NK-92 treated with Interleukin-12 subunit alpha and Interleukin-12 subunit beta, amount 100 ng/mL, for 24 hours (cell line): ENCODE measurements at places on chromosomes 3 and 15.

GRCh38 chr3:128992926-128993460, 883 bp downstream of the CFAP92 start:
- no peak for DNase-seq

- DNase-seq, result no peak
Measured at GRCh38 chr15:66883284-66883911, 181.4 kb downstream of the SMAD6 start.

GRCh38 chr3:146138902-146139301, 22.1 kb downstream of the PLOD2 start:
- no peak for DNase-seq

GRCh38 chr3:184872200-184872599, 60.2 kb downstream of the VPS8 start:
- no peak for DNase-seq

DNA sequence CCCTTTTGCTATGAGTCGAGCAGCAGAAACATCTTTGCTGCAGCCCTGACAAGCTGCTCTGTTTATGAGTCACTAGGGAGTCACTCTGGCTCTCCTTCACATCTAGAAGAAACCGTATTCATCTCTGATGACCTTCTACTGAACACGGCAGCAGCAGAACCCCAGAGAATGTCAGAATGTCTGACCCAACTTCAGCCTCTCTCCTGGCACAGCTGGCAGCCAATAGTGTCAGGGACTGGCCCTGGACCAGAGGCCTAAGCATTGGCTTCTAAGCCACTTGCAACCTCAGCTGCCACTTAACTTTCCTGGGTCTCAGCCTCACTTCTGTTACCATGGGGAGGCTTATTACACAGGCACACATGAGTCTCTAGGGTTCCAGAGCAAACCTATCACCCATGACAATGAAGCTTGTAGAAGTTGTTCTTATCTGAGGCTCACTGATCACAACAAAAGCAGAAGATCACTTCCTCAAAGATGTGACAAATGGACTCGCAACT, 184.1 kb upstream of the TLE3 start:
- DNase-seq, result no peak

DNA sequence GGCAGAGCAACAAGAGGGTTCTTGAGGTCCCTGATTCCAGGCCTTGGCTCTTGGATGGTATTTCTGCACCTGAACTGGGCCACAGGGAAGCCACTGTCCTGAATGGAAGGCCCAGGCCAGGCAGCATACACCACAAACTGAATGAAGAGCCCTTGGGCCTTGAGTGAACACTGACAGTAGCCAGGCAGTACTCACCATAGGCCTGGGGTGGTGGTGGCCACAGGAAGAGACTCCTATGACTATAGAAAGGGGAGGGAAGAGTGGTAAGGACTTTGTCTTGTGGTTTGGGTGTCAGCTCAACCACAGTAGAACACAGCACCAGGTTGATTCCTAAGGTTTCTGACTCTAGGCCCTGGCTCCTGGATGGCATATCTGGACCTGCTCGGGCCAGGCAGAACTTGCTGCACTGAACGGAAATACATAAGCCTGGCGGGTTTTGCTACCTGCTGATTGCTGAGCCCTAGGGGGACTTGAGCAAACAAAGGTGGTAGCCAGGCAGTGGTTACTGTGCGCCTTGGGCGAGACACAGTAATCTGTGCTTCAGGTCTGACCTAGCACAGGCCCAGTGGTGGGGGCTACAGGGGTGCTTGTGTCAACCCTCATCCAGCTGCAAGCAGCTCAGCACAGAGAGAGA, 241.4 kb downstream of the ISL2 start:
- DNase-seq, result no peak

- no peak for DNase-seq
Measured at GRCh38 chr3:157428853-157429252, 7.8 kb upstream of the PTX3 start.

- DNase-seq, result no peak
Measured at GRCh38 chr3:33921608-33922007, 123.2 kb downstream of the PDCD6IP start.

DNA sequence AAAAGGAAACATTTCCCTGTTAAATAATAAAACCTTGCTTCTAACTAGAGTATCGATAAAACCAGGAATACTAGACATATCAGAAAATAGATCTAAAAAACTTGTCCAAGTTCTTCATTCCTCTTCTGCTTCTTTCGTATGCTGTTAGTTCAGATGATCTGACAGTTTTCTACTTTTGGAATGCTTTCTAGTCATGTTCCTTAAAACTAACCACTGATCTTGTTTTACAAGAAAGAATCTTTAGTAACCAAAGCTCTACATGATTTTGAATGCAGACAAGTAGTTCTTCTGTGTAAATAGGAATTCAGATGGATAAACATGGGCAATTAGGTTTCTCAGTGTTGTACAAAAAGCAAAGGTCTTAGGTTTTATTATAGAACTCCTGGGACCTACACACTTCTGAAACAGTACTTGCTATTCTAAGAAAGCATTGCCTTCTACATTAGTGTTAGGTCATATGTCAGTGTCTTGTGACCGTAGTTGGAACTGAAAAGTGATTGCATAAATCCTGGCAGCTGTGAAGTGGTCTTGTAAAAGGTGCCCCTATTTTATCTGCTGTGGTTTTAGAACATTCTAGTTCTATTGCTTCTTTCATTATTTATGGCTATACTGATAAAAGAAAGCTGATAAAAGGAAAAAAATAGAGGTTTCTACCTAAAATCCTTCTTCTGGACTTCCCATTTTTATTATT, 40.7 kb downstream of the SNRK start:
- no peak for DNase-seq

- DNase-seq, result no peak
Measured at GRCh38 chr3:65712140-65712539, 326.6 kb downstream of the MAGI1 start.

- DNase-seq, result no peak
Measured at GRCh38 chr3:29854821-29855220, 574.0 kb downstream of the RBMS3 start.

DNA sequence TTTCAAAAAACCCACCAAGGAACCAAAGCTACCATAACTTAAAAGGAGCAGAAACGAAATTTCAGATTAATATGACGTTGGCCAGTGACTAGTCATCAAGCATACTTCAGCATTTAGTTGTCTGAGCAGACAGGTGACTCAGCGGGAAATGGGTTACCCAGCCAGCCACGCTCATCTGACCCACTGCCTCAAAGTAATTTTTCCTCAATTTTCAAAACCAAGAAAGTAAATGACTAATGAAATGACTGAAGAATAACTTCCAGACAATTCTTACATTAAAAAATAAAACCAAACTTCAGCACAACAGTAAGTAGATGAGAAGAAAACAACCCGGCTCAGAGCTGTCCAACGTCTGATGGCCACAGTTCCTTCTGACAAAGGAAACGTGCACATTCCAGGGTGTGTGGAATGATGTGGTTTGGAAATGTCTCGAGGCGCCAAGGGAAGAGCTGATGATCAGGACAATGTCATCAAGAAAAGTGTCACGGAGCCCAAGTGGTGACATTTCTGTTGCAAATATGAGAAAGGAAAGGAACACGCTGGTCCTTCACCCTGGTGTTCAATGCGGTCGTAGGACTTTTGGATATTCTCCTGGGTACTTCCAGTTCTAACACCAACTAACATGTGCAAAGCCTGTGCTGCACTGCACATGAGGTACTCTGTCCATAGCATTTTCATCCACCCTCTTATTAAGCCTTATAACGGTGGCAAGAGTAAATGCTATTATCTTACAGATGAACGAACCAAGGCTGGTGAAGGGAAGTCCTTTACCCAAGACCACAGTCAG, 79.1 kb downstream of the FOXP1 start:
- DNase-seq, result no peak

- no peak for DNase-seq
Measured at GRCh38 chr3:63132461-63133250, 145.5 kb upstream of the SYNPR start.

GRCh38 chr3:128060473-128061381, 8.5 kb downstream of the SEC61A1 start:
- DNase-seq, result no peak

DNA sequence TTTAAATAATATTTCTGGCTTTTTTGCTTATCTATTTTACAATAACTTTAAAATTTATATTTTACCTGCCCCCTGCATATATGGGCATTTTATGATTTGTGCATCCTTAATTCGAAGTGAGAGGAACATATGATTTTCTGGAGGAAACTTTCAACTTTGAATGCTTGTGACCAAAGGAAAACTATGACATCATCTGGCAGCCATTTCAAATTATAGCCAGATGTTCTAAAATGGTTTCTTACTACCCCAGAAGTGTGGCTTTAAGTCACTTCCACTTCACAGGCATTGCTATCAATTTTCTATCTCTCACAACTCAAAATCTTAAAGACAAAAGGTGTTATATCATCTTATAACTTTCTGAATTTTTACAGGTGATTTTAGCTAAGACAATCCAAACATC, 508.8 kb downstream of the RBMS3 start:
- DNase-seq, result no peak

- DNase-seq, result no peak
Measured at GRCh38 chr15:55588070-55588814, at the start of gene PYGO1. PYGO1 (minus strand) TSS chr15:55588345; CDS start chr15:55587883, 462 bp downstream.

- DNase-seq, result no peak
Measured at GRCh38 chr3:182414586-182414985, 378.7 kb upstream of the ATP11B start.

DNA sequence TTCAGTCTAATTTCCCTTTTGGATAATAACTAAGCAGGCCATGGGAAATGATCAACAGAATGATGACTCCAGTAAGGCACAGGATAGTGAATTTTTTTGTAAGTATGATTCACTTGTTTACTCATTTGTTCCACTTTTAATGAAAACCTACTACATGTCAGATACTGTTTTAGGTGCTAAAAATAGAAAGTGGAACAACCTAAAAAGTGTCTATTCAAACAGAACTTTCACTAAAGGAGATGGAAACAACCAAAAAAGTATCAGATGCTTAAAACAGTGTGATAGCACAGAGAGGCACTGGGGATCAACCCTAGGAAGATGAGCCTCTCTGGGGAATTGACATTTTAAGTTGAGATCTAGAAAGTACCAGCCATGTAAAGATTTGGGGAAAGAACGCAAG, 11.1 kb downstream of the RYK start:
- DNase-seq, result no peak

DNA sequence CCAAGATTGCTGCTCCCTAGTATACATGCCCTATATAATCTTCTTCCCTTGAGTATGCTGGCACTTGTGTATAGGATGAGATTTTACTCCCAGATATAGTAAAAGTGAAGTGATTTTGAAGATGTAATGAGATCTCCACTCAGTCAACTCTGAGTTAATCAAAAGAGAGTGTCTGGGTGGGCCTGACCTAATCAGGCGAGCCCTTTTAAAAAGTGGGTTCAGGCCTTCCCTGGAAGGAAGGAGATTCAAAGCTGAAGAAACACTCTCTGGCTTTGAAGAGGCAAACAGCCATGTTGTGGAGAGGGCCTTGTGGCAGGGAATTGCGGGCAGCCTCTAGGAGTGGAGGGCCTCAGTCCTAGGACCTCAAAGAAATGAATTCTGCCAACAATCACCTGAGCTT, 5.5 kb upstream of the STARD5 start:
- no peak for DNase-seq

DNA sequence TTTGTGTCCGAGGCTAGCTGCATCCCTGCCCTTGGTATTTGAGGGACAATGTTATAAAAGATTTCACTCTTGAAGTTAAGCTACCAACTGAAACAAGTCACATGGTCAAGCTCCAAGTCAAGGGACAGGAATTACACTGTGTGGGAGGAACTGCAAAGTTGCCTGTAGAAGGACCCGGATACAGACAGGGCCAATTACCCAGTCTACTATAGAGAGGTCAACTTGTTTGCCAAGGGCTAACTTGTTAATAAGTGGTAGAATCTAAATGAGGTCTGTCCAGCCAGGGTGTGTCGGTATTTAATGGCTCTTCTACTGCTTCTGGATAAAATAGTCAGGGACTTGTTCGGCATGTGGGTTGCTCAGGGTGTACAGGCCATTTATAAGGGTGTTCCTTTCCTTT, 55.7 kb downstream of the PTPRG start:
- no peak for DNase-seq

DNA sequence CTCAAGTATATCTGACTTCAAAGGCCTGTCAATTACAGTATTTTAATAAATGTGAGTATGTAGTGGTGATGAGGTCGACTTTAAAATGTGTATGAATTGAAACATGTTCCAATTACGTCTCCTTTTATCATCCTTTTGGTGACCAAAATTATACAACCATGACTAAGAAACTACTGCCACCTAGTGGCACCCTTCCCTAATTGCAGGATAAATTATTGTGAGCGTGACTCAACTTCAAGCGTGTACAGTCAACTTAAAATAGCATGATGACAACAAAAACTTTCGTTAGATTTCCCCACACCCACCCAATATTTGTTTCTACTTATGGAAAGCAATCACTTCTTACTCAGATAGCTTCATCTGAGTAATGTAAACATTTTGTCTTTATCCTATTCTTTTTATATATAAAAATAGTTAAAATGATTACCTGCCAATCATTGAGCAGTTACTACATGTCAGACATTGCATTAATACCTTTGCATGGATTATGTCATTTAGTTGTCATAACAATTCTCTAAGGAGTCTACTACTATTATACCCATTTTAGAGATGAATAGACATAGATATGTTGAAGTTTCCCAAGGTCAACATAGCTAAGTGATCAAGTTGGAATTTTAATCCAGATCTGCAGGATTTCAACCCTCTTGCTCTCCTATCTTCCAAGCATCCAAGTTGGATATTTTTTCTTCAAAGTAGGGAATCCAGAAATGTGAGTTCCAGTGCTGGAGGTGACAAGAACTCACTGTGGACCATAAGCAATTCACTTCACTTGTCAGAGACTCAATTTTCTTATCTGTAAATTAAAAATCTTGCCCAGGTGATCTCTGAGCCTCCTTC, 106.0 kb downstream of the MEX3B start:
- DNase-seq, result no peak

DNA sequence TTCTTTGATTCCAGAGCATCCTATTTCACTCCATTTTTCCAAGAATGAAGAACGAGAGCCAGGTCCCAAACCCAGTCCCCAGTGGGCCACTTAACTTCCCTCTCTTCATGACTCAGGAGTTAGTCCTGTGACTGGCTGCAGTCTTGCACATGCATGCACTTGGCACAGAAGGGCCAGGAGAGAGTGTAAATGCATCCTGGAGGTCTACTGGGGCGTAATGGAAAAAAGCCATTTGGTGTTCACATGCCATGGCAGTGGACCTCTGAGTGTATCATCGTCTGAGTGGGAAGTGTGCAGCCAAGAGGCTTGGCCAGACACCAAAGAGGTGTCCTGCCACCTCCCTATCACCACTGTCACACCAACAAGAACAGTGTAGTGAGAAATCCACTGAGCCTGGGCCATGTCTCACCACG, 15.1 kb upstream of the RFTN1 start:
- no peak for DNase-seq

GRCh38 chr3:110940055-110940454, 131.6 kb upstream of the NECTIN3 start:
- DNase-seq, result no peak
